ENCODE measurements at places on chromosomes 7 and 10.

DNA sequence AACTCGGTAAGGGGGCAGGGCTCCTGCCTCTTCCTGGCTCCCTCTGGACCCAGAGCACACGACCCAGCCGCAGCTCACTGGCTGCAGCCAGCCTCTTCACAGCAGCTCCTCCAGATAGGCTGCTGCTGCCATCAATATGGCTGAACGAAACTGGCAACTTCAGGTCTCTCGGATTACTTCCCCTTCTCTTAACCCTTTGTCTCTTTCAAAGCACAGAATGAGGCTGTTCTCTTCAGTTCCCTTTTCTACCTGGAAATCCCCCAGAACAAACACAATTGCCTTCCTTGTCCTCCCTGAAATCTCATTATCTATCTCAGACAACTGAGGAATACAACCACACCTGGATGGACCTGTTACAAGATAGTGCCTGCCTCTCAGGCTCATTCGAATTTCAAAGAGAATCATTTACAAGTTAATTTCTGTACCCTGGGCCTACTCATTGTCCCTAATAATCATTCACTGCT lies 193.4 kb upstream of the MBL2 start:
- DNase-seq = no peak

- no peak for DNase-seq
These were observed 27.3 kb downstream of the AGAP3 start for GRCh38 chr7:151113344-151114150.

GRCh38 chr7:33981671-33982424 lies 76.5 kb downstream of the BMPER start:
- DNase-seq = no peak

GRCh38 chr10:119090968-119091367 lies 10.4 kb upstream of the EIF3A start:
- no peak for DNase-seq

- no peak for DNase-seq
These were observed 3.5 kb upstream of the NACAD start for GRCh38 chr7:45092100-45092930.

GRCh38 chr7:103919272-103919868 lies 70.1 kb downstream of the RELN start:
- DNase-seq = no peak

DNA sequence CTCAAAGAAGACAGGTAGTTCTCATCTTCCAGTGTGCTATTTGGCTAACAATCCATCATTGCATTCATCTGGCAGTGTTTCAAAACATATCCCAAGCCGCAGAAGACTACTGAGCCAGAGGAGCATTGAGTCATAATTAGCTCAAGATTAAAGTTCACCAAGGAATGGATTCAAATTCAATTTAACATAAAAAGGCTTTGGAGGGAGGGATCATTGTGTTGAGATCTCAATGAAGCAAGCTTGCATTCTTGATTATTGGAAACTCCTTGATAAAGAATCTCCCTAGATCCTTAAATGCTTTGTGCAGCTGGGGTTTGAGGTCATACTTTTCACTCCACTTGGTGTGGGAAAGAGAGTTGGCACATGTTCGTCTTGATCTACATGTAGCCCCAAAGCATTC lies 142.8 kb upstream of the SEMA3A start:
- no peak for DNase-seq

DNA sequence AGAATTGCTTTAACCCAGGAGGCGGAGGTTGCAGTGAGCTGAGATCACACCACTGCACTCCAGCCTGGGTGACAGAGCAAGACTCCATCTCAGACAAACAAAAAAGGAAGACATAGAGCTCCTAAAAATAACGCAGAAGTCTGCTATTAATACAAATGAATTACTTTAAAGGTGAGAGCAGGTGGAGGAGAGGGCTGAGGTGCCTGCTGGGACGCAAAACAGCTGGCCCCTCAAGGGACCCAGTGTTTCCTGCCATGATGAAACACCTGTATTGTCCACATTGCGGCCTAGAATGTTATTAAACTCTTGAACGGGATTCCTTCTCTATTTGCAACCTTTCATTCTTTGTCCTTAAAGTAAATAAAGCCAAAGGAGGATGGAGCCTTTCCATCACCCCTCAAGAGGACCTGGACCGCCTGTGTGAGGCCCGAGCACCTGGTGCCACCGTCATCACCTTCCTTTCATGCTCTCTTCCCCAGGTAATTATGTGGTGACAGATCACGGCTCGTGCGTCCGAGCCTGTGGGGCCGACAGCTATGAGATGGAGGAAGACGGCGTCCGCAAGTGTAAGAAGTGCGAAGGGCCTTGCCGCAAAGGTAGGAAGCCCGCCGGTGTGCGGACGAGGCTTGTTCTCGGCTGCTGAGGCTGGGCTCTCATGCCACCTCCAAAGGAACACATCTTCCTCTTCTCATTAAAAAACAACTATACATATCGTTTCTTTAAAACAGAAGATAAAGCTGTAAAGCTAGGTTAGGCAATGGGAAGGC lies 136.7 kb downstream of the EGFR start:
- no peak for DNase-seq

DNA sequence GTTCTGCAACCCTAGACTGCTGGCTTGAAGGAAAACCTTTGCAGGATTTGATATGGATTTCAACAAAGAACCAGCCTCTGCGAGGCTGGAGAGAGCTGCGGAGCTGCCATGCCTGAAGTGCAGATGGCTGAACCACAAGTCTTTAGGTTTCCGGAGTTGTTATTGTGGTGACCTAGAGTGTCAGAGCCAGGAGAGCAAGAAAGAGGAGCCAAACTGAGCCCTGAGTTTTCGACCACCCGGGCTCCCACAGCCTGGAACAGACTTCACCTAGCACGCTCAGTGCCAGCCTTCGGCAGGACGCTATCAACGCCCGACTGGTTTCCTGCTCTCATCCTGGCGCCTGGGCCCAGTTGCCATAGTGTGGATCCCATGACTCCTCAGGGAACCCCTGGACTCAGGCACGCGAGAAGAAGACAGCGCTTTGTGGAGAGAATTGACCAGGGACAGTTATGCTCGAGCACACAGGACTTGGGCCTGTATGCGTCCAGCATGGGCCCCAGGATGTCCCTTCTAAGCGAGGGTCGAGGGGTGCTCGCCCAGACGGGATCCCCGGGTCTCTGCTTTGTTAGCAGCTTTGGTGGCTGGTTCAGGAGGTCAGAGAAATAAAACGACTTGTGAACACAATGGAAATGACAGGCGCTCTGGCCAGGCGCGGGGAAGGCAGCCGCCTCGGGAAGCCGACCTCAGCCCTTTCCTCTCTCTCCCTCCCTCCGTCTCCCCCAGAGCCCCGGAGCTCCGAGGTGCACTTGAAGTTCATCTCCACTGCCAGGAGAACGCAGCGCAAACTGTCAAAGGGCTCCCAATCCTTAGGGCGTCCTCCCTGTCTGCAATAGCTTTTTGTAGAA lies 1.8 kb upstream of the GAD2 start:
- no peak for DNase-seq

DNA sequence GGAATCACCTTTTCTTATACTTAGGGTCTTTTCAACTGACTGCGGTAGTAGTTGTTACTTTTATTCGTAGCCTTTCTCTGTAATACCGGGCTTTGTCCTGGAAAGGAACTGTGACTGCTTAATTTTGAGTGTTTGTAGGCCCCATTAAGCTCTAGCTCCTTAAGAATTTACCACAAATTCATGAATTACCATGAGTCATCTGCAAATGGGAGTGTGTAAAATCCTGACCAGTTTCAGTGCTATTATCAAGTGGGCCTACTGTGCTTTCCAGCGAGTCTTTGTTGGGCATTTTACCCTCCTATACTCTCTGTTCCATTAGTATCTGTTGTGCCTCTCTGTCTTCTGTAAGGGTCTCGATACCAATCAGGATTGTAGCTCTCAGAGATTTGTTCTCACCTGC lies 49.7 kb downstream of the ZMYND11 start:
- no peak for DNase-seq

- no peak for DNase-seq
These were observed 89.5 kb upstream of the FAM3C start for GRCh38 chr7:121485467-121486243.

GRCh38 chr7:30420662-30421061 lies 57.9 kb downstream of the NOD1 start:
- no peak for DNase-seq

DNA sequence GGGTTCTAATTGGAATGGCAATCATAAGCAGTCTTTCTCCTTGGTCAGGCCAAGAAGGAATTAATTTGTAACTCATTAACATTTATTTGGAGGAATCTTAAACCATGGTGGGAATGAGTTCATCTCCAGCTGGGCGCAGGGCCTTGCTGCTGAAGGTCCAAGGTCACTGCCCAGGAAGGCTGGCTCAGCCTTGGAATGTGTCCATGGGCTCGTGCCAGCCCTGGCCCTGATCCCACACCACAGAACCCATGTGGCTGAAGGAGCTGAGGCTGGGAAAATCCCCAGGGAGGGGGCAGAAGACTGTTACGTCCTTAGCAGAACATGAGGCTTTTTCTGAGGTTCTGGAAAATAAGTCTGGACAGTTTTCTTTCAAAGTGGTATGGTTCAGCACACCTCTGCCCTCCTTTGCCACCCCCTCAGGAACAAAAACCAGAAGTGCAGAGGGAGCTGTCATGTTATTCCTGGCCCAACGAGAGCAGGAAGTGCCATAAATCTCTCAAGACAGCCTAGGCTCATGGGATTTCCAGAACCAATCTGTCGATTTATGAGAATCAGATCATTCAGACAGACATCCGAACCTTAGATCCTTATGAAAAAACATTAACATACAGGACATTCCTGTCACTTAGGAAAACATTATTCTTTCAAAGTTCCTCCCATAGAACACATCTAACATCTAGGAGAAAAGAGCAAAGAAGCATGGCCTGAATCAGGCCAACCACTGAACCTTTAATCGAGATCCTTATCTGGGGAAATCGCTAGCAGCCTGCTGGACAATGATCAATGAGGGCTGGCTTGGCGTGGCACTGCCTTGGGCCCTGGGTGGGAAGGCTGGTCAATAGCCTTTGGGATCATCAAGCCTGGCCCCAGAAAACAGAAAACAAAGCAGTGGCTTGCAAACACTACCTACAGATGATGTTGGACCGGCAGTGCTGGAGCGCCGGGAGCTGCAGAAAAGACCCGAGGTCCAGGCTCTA lies 134.3 kb downstream of the TAX1BP1 start:
- no peak for DNase-seq

- no peak for DNase-seq
These were observed 36.9 kb upstream of the RHEB start for GRCh38 chr7:151556592-151556991.

- DNase-seq = no peak
These were observed 5.1 kb downstream of the AOC1 start for GRCh38 chr7:150857276-150858055.

- no peak for DNase-seq
These were observed 494.0 kb upstream of the POT1 start for GRCh38 chr7:125423458-125424155.

GRCh38 chr10:14399641-14400040 lies 68.9 kb upstream of the FRMD4A start:
- DNase-seq = no peak

- peak; percentile 52 for DNase-seq
These were observed 1.0 kb downstream of the TLL2 start for GRCh38 chr10:96512524-96513304.

- no peak for DNase-seq
These were observed 295.2 kb downstream of the CAMK1D start for GRCh38 chr10:12644380-12645144.

DNA sequence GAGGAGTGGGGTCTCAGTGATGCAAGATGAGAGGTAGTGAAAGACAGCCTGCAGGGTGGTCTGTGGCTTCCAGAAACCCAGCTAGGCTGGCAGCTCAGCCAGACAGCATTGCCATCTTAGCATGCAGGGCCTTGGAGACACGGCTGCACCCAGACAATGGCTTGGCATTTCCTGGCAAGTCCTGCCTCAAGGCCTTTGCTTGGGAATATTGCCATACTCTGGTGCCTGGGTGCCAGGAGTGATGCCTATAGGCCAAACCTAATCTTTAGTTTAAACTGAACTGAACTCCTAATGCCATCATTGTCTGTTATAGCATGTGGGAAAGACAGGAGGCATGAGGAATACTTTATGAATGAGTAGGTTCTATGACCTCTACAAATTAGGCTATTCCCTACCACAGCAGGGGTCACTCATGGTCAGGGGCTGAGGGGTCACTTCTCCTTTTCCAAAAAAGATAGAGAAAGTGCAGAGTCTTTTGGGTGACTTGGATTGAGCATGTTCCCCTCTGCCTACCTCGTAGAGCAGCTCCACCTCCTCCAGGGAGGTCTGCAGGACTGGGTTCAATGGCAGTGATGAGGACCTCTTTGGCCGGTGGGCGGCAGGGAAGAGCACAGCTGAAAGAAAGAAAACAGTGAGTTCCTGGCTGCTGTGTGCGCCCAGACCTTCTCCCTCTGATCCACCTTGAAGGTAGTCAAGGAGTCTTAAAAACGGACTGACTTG lies 8.8 kb upstream of the SLC13A4 start:
- no peak for DNase-seq

DNA sequence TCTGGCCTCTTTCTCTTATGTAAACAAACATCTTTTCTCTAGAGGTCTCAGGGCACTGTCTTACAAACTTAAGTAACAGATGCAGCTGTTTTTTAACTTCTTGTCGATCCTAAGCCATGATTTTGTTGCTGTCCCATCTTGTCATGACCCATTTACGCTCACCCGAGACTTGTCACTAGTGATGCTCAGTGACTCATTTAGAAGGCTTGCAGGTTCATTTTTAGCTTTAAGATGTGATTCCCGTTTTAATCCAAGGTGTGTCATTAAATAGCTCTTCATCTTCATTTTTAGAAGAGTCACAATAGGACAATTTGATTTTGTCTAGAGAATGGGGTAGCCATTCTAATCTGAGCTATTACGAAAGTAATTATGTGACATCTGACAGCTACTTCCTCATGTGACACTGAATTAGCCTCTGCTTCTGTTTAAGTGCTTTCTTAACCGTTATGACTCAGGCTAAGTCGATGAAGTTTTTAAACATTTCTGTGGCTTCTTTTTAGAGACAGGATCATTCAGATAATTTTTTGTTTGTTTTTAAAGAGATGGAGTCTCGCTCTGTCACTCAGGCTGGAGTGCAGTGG lies 42.7 kb downstream of the SPDYE5 start:
- DNase-seq = no peak

- DNase-seq = peak; percentile 78
These were observed 15.5 kb upstream of the CRTAC1 start for GRCh38 chr10:98045785-98046389.

DNA sequence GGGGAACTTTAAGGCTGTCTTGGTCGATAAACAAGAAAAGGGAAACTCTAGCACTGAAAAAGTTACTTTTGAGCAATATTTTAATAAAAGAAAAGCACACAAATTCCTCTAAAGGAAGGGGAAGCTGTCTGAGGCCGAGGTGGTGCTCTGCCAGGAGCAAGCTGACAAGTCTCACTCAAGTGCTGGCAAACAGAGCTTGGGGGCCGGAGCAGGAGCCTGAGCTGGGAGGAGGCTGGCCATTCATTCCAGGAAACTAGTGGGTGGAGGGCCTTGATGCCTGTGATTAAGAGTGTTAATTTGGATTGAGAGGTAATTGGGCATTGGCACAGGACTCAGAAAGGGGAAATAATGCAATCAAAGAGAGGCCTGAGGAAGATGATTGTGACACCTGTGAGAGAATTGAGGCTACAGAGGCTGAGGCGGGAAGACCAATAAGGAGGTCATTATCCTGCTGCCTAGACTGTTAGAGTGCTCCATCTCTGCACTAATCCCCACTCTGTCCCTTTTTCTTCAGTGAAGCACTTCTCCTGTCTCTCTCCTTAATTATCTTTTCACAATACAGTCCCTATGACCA lies 154.9 kb upstream of the COL1A2 start:
- no peak for DNase-seq

Data from WERI-Rb-1 (cell line).